ENCODE measurements at places on chromosomes 3 and 15.

- no peak for DNase-seq
Observed at GRCh38 chr3:150227839-150228238, 180.3 kb upstream of the TSC22D2 start.

GRCh38 chr15:74589826-74590225 is 25.8 kb upstream of the CLK3 start:
- DNase-seq = no peak

DNA sequence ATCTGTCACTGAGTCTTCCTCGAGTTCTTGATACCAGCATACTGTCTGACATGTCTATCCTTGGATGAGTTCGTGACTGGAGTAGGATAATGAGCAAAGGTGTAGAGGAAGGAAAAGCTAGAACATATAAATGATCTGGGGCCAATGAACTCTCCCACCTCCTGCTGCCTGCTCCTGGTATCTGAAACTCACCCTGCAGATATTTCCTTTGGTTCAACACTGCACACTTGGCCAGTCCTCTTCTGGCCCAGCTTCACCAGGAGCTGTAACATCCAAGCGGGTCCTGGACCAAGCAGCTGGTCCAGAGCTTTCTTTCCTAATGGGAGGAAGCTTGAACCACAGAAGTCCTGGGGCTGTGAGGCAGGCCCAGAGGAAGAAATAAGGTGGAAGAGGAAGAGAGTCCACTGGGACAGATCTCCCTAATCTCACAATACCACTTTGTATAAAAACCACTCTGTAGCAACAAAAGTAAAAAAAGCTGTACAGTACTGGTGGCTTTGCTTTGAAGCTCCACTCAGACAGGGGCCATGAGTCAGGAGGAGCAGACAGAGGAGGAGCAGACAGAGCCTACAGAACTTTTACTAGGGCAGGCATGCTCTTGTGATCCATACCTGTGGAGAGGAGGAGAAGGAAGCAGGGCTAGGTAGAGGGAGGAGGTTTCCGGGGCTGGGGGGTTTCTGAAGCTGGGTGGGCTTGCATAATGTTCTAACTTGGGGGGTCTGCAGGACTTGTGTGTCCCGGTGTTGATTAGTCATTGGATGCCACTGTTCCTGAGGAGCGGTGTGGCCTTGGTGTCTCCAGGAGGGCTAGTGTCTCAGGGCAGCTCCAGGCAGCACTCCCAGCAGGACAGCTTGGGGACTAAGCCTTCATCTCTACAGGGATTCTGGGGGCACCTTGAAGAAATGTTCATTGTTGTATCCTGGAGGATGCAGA is 166.9 kb downstream of the ABHD5 start:
- DNase-seq = no peak

DNA sequence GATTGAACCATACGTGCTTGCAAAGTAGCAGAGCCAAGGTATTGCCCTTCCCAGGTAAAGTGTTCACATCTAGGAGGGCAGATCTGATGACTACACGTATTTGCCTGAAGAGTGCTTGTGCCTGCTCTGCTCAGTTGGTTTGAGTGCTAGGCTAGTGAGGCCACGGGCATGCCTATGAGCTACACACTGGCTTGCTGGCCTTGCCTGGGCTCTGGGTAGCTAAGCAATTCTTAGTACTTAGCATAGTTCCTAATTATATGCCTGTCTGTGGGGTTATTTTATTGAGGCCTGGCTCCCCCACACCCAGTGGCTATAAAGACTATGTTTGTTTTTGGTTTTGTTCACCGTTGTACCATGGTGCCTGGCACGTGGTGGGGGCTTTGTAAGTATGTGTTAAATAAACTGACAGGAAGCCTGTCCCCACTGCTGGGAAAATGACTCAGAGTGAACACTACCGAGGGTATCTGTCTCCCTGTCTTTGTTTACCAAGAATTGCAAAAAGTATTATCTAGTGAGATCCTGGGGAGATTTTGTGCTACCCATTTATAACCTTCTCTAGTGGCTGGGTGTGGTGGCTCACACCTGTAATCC is 72.1 kb upstream of the ETV5 start:
- DNase-seq = no peak

DNA sequence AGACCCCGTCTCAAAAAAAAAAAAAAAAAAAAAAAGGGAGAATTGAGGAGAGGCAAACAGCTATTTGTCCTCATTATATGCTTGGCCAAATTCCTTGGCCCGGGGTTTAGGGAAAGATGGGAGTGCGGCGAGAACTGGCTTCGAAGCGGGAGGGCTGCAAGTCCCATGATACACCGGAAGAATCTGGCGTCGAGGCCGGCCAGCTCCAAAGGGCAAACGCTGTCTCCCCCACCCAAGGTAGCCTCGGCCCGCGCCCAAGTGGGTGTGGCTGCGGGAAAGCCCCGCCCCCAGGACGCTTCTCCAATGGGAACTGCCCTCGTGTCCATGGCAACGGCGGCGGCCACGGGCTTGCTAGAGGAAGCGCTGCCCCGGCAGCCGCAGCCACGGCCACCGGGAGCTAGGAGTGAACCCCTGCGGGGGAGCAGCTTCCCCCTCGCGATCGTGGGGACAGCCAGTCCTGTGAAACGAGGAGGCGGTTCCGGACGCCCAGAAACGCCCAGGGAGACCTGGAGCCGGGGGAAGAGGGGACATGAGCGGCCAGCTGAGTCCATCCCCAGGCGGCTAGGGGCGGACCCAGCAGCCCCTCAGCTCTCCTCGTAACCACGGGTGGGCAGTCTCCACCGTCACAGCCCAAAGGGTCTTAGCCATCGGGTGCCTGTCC is at the start of gene TTLL13:
TSS of gene TTLL13 (plus strand) at position 354 of the 661 bp plus-strand sequence. CDS start 1,075 bp downstream, outside the sequence.
- peak; percentile 50 for DNase-seq

DNA sequence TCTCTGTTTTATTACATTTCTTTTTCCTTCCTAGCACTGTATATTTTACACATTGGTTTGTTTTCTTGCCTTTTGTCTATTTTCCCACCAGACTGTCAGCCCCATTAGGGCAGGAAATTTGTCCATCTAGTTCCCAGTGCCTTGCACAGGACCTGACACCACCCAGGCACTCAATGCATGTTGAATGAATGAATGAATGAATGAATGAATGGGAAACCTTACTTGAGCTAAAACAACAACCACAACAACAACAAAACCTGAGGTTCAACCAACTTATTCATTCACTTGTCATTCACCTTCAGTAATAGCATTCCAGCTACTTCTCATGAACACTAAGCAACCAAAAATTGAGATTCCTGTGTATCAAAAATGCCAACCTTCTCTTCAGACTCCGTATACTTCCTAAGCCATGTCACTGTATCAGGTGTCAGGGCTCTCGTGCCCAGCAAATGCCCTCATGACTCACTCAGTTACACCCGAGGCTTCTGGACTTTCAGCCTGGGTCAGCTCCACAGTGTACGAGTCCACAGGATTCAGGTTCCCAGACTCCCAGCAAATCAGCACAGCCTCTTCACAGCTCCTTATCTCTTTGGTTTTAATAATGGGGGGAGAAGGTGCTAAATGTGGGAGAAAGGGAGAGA is 37.3 kb downstream of the FSD2 start:
- no peak for DNase-seq

DNA sequence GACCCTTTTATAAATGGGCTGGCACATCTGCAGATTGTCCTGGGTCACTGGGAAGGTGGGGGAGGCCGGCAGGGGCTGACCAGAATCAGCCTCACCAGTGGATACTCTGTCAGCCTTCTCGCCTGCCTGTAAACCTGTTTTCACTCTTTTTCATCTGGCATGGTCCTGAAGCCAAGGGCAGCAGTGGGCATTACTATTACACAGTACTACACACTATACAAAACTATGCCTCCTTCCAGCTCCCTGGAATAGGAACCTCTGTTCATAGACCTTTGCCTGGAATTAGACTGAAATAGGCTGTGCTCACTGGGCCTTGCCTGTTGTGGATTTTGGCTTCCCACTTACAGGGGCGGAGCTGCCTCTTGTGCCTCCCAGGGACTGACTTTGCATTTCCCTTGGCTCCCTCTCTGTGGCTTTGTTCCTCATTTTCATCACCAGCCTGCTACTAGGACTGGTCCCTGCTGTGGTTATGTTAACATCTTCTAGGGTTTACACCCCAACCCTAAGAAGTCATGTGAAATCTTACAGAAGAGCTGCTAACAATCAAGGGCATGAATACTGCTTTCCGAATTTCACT is 120.7 kb downstream of the FNDC3B start:
- DNase-seq = no peak

DNA sequence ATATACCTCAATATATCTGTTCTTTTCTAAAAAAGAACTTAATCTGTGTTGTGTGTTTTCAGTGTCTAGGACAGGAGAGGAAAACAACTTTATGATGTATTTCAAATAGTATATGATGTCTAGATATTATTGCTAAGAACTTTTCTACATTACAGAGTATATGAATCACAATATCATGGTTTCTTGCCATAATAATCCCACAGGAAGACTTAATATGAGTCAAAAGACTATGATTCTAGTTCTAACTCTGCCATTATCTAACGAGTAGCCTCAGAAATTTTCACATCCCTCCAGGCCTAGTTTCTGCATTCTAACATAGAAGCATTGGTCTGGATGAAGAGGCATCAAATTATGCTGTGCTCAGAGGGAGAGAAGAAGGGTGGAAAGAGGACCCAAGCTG is 107.7 kb upstream of the SPRED1 start:
- no peak for DNase-seq

DNA sequence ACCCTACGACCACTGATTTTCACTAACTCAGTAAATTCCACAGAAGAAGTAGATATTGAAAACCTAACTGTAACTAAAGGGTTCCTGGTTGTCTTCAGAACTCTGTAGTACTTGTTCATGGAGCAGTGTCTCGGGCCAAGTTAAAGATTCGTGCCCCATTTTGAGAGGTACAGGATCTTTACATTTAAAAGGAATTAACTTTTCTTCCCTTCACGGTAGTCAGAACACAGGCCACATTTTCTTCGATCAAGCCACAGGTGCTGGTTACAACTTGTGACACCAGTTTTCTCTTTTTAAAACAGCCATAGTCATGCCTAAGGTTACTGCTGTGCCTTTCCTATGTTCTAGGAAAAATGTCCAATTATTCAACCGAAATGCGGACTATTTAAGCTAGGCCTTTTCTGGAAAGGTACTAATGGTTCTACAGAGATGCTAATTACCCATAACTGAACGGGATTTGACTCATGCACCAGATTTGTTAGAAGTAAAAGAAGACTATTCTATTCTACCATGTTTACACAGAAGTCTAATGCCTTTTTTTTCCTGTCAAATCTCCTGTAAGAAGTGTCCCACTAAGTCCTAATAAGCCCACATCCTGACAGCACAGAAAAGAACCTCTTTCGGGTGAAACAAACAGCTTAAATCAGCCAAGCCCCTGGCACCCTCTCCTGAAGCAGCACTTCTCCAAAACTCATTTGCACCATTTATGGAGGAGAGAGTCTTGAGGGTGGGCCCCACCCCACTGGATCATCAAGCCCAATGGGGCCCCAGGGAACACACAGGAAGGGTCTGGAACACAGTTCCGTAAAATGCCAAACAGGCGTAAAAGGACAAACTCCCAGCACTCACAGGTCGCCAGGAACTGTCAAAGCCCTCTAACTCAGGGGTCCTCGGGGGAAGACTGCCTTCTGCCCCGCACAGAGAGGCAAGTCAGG is 1.9 kb downstream of the LRIG1 start:
- no peak for DNase-seq

GRCh38 chr15:90838544-90838943 is 29.8 kb upstream of the FURIN start:
- no peak for DNase-seq

GRCh38 chr3:165797551-165797950 is 39.7 kb downstream of the BCHE start:
- DNase-seq = no peak

DNA sequence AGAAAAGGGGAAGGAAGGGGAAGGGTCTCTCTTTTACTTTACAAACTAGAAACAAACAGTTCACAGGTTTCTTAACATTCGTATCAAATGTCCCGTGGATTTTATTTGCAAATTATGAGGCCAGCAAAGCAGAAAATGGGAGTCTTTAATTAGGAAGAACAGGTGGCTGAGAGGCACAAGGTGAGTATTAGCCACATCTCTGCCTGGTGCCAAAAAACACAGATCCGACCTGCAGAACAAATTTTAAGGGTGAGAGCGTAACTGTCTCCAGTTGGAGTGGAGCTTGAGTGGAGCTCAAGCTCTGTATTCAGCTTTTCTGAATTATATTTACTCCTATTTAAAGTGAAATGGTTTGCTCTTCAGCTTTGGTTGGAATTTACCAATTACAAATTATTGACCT is 1004.9 kb downstream of the FHIT start:
- no peak for DNase-seq
